ENCODE measurements at places on chromosomes 12 and 14. TPM values are rescaled to one million over a fixed set of nuclear protein-coding genes. Genes with fewer than 3 reads are reported as not detected.

DNA sequence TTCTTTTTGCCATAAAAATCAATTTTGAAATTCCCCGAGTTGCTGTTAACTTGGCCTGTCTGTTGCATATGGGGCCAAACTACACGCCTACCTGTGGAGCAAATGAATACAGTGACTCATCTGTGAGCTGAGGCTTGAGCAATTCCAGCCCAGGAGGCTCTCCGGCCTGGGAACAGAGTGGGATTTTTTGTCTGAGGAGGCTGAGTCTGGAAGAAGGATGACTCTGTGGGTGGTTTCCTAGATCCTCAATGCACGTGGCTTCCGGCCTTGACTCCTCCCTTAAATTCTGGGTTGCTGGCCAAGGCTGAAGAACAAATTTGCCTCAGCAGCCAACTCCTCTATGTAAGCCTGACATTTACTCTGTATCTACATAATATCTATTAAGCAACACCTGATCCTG lies 124.1 kb downstream of the SSPN start:
- DNase-seq, result peak; percentile 94

RDH12 gene
- total RNA-seq, result not detected

PRDM4 gene
- 26.1 TPM for total RNA-seq

GRCh38 chr14:39015360-39015961 lies 87.6 kb downstream of the SEC23A start:
- peak; percentile 59 for DNase-seq

DNA sequence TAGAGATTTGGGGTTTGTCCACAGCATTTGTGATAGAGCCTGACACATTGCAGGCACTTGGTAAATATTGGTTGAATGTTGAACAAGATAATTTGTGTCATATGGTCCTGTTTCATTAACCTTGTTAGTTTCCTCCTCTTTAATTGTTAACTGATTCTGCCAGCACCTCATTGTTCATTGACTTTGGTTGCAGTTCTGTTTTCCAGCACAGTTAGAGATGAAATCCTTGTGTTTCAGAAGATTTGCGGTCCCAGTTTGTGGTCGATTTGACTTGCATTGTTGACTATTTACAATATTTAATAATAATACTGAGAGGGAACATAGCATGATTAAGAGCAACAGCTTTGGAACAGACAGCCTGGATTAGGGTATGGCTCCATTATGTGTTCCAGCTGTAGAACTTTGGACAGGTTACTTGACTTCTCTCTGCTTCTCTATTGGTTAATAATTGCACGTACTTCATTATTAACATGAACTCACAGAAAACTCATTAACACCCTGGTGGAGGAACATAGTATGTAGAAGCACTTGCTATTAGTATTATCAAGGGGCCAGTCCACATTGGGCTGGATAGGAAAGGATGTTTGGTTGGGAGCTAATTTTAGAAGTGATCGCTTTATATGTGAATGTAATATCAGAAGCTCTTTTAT lies 8.7 kb downstream of the DRAM1 start:
- no peak for DNase-seq
